Hippocampal formation (tissue), 2 donors: ENCODE measurements at places on chromosomes 5 and 9.
A peak's percentile ranks its signal among the peaks of the same experiment; 100 is the strongest.

- no peak for DNase-seq
Observed at GRCh38 chr5:94815313-94816039, 197.0 kb downstream of the SLF1 start.

DNA sequence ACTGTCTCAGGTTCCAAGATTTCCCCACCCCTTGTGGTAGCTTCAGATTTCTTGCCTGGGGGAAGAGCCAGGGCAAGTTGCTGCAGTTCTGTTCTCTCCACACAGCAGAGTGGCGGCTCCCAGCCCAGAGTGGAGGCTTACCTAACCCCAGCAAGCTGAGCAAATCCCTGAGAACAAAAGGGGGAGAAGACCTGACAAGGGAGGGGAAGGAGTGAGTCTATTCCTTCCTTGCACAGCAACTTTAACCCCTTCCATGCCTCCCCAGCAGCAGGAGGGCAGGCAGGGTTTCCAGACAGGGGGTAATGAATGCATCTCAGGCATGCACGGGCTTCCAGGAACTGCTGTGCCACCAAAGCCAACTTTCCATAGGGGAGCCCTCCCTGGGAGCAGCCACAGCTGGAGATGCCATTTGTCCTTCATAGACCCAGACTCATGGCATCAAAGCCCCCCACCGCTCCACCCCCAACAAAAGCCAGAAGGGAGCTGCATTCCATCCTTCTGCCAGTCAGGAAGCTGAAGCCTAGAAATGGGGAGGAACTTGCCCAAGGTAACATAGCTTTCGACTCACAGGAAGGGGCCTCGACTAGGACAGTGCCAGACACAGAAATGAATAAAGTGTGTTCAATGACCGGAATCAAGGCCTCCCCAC lies 28.8 kb upstream of the FAT2 start:
- no peak for DNase-seq

GRCh38 chr5:5881294-5881693 lies 458.8 kb downstream of the ICE1 start:
- no peak for DNase-seq

- DNase-seq, result peak; percentile 62
Observed at GRCh38 chr9:99253772-99254431, 31.8 kb downstream of the SEC61B start.
